ENCODE measurements at places on chromosomes 1 and 21.

- DNase-seq = no peak
Observed at GRCh38 chr1:229841230-229841629, 215.2 kb downstream of the URB2 start.

- no peak for DNase-seq
Observed at GRCh38 chr1:161791904-161792655, 26.0 kb downstream of the ATF6 start.

- no peak for DNase-seq
Observed at GRCh38 chr1:207318072-207318619, 3.3 kb upstream of the CD55 start.

DNA sequence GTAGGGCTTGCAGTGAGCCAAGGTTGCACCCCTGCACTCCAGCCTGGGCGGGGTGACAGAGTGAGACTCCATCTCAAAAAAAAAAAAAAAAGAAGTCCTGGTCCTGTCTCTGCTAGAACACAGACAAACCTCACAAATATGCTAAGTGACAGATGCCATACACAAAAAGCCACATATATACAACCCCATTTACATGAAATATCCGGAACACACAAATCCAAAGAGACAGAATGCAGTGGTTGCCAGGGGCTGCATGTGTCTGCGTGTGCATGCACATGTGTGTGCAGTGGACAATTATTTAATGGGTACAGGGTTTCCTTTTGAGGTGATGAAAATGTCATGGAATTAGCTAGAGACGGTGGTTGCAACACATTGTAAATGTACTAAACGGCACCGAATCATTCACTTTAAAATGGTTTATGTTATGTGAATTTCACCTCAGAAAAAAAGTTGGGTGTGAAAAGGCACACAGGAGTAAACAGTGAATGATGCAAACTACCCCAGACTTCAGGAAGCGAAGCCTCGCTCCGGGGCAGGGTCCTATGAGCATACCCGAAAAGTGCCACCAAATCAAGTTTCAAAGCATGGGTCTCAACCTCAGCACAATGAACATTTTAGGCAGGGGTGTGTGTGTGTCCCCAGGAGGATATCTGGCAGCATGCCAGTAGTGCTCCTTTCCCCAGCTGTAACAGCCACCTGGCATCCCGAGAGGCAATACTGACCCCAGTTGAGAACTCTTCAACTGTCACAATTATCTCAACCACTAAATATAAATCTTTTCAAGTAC is 48.3 kb downstream of the GNB1 start:
- no peak for DNase-seq

DNA sequence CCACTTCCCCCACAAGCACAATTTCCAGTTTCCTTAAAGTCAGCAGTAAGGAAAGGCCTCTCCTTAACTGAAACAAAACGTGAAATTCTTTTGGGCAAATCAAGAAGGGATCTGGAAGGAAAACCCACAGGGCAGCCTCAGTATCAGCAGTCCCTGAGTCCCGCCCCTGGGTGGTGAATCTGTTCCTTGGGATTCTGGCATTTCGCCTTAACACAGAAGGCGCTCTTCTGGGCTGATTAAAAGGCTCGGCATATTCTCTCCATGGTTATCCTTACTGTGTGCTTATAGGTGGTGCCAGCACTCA is 12.2 kb upstream of the RAB4A start:
- DNase-seq = no peak

DNA sequence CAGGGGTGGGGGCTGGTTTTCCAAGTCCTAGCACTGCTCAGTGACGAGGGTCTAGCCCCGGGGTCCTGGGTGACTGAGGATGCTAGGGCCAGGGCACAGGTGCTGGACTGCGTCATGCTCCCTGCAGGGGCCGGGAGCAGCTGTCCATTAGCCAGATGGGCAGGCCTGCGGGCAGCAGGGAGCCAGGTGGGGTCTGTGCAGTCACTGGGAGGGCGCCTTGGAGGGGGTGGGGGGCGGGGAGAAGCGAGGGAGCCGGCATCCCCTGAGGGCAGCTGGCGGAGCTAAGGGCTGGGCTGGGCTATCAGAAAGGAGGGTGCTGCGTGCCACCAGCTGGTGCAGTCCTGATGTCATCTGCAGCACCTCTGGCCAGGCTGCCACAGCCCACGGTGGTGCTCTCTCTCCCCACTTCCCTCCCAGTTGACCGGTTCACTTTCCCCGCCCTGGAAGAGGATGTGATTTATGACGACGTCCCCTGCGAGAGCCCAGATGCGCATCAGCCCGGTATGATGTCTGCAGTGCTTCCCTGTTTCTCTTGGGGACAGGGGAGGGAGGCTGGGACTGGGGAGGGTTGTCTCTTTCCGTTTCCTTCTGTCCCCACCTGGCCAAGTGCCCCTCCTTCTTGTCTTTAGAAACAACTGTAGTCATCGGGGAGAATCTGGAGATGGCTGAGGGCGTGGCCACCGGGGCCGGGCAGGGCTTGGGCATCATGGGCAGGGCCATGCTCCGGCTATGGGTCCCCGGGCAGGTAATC is 63.8 kb downstream of the ARHGEF10L start:
- peak; percentile 2 for DNase-seq

DNA sequence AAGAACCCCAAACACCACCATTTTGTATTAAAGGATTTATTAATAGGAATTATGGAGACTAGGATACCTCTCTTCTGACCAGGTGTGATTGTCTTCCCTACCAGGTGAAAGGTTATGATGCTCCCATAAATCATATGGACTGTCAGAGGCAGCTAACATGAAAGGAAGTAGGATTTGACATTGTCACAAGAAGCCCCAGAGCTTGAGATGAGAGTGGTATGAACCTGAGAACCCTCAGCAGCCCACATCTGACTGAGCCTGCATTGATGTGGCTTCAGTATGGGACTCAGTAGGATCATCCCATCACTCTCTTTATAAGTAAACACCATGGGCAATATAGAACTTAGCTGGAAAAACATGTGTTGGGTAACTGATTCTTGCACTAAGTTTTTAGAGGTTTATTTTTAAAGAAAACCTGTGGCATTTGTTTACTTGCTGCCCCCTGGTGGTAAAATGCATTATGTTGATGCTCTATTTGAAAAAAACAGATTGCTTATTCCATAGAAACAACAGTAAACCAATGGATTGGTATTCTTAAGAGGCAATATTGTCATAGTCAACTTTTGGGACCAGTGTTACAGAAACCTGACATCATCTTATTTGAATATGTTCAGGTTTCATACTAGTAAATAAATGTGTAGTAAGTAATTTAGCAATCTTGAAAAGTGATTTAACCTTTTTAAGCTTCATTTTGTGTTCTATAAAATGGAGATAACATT is 16.6 kb upstream of the CACYBP start:
- DNase-seq = peak; percentile 4

GRCh38 chr1:160018347-160018746 is 13.4 kb downstream of the PIGM start:
- no peak for DNase-seq

GRCh38 chr1:46523496-46524353 is 27.7 kb downstream of the KNCN start:
- DNase-seq = no peak

DNA sequence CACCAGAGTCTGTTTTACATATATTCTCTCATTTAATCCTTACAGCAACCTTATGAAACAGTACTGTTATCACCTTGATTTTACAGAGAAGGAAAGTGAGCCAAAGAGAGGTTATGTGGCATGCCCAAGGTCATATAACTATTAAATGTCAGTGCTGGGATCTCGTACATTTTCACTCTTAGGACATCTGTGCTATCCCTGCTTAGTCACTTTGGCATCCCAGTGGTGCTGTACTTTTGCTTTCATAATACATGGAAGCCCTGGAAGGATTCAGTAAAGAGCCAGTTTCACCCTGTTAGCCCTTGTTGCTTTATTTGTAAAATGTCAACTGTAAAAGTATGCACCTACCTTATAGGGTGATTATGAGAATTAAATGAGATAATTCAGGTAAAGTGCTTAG is 104.4 kb downstream of the NFIA start:
- no peak for DNase-seq

DNA sequence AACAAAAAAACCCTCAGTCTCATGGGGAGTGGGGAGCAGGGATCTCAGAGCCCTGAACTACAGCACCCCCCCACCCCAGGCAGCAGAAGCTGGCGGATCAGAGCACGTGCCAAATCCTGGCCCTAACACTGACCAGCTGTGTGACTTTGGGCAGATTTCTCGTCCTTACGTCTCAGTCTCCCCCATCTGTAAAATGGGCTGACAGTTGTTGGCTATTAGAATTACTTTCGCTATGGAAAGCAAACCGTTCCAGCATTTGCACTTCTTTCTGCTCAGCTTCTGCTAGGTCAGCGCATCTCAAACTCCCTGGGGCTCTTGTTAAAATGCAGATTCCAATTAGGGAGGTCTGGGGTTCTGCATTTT is 15.5 kb downstream of the TNFRSF8 start:
- DNase-seq = no peak

DNA sequence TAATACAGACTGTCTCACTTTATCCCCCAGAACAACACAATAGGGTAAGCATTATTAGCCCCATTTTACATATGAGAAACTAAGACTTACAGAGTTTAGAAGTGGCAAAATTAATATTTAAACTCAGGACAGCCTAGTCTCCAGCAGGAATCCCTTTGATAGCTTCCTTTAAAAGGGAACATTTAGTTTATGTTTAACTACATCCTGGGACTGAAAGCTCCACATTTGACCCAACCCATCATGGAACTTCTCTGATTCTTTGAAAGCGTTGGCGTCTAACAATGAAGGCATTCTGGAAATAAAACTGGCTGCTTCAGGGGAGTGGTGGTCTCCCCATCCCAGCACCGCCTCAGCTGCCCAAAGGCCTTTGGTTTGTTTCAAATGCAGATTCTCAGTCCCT is 250.6 kb upstream of the NFIA start:
- no peak for DNase-seq

DNA sequence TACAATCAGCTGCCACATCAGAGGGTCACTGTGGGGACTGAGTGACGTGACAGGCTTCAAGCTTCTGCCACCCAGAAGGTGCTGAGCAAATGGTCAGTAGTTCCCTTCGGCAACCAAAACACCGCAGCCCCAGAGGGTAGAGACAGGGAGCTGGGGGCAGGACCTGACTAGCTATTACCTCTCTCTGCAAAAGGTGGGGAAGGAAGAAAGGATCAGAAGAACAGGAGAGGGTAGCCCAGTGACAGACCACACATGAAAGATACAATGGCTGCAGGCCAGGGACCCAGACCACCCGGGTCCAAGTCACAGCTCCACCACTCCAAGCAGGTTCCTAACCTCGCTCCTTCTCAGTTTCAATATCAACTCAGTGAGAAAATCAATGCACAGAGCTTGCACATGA is 377.1 kb downstream of the NPHP4 start:
- DNase-seq = no peak

DNA sequence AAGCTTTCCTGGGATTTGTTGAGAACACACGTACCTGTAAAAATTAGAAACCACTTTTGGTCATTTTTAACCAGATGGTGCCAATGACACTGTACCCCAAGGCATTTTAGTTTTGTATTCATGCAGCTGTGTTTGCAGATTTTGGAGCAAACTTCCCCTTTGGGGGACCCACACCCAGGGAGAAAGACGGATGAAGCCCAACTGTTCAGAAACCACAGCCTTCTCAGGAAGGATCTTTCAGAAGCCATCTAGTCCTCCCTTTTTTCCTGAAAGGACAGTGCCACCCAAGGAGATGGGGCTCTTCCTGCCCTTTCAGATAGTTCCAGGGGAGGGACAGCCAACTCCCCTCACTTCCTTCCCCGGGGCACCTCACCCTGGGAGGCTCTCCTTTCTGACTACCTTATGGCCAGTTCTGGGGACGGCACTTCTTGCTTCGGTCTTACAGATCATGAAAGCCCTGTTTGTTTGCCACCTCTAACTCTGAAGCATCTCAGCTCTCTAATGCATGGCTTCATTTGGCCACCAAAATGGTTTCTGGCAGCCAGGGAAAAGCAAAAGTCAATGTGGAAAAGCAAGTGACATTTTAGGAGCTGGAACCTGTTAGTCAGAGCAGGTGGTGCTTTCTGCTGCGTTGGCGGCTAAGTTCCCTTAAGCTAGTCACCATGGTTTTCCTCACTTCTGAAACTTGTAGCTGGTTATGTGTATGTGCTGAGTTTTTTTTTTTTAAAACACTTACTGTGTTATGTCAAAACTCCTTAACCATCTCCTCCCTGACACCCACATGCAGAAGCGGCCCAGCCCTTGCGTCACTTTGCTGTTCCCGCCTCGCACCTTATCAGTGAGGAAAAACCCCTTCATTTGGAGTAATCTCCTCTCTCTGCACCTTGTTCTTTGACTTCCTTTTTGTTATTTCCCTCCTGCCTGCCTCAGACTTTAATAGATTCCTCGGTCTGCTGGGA is 10.1 kb downstream of the TMCC2 start:
- no peak for DNase-seq

DNA sequence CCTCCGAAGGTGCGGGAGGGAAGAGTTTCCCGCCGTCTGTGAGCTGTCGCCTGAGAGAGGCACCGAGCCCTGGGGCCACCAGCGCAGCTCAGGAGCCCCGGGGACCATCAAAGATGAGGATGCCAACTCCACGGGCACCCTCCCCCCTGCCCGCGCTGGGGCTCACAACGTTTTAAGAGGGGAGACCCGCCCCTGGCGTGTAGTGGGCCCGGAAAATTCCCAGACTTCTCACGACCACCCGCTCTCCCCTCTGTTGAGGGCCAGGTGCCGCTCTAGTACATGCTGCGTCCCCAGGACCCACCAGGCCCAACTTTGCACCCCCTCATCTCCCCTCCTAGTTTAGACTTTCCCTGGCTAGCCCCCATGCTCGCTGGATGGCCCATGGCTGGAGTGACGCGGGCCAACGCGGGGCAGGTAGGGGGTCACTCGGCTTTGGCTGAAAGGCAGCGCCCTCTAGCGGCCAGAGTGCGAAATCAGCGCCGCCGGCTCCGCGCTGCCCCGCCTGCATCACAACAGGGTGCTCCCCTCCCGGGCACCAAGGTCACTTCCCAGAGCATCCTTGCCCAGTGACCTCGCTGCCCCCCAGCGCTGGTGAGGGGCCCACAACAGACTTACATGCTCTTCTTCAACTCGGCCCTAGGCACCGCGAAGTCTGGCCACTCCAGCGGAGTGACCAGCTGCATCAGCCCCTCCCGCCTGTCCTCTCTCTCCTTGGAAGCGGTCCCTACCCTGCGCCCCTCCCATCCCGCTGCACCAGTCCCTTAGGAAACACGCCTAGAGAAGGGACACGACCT is 1.8 kb downstream of the CD160 start:
- peak; percentile 21 for DNase-seq

GRCh38 chr1:28507646-28508434 is 2.0 kb downstream of the RCC1 start:
- no peak for DNase-seq

- DNase-seq = peak; percentile 20
Observed at GRCh38 chr1:221669441-221669840, 72.4 kb downstream of the DUSP10 start.

GRCh38 chr1:206609229-206609991 is 2.9 kb downstream of the EIF2D start:
- DNase-seq = no peak

- no peak for DNase-seq
Observed at GRCh38 chr1:75034376-75034775, 99.8 kb upstream of the LHX8 start.

- DNase-seq = no peak
Observed at GRCh38 chr1:217622042-217622441, 8.8 kb downstream of the GPATCH2 start.

DNA sequence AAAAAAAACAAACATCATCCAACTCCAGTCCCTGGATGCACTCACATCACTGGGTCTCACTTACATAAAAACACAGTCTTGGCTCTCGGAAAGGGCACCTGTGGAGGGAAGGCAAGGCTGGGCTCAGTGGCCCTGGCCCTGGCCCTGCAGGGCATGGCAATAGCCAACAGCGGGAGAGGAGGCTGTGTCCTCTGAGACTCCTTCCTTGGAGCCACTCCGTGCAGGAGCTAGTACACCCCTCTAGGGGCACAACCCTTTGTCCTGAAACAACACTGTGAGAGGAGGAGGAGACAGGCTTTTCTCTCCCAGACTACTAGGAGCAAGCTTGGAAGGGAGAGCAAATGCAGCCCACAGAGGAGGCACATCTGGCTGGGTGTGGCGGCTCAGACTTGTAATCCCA is 28.0 kb downstream of the URB1 start:
- DNase-seq = no peak

All from NCI-H748 treated with DMSO at 0.1 percent for 48 hours (cell line).